ENCODE measurements at places on chromosomes 4 and X.
A peak's percentile ranks its signal among the peaks of the same experiment; 100 is the strongest.

GRCh38 chr4:170307182-170307581, 217.4 kb upstream of the AADAT start:
- no peak for DNase-seq

GRCh38 chrX:23936180-23936579, 28.4 kb downstream of the CXorf58 start:
- no peak for DNase-seq

- no peak for DNase-seq
Observed at GRCh38 chr4:71151054-71151453, 157.6 kb downstream of the DCK start.

GRCh38 chr4:85760511-85760910, 285.6 kb downstream of the ARHGAP24 start:
- no peak for DNase-seq

DNA sequence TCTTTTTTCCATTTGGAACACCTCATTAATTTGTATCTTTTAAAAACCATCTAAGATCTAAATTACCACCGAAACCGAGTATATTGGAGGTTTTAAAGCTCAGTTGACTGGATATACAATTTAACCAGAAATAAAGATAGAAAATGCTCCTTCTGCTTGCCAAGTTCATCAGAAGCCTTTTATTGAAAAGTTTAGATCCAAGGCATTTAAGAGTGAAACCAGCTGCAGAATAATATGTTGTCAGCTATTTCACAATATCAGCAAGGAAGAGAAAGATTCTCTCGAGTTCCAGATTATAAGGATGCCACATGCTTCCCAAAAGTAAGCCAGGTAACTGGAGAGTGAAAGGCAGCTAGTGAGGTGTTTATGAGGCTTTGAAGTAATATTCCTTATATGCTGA, 217.4 kb downstream of the DCTD start:
- no peak for DNase-seq

- no peak for DNase-seq
Observed at GRCh38 chr4:95547715-95548471, 880 bp downstream of the UNC5C start.

- no peak for DNase-seq
Observed at GRCh38 chrX:9710332-9710731, 55.3 kb downstream of the GPR143 start.

GRCh38 chr4:6680372-6681034, 13.2 kb upstream of the S100P start:
- no peak for DNase-seq

DNA sequence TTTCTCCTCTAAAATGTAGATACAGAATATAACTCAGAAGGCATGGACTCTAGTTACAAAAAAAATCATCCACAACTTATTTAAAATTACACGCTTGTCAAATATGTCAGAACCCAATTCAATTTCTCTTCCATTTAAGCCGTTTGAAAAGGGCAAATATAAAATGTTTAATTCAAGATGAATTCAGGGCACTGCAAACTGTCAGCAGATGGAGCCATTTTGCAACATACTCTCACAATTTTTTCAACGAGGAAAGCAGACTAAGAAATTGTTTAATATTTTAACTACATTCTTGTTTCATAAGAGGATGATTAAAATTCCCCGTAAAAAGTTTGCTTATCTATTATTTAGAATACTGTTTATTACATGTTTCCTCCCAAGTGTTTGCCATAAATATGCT, 321.3 kb upstream of the CPXCR1 start:
- no peak for DNase-seq

- DNase-seq: no peak
Observed at GRCh38 chr4:160019936-160020335, 917.1 kb downstream of the RAPGEF2 start.

DNA sequence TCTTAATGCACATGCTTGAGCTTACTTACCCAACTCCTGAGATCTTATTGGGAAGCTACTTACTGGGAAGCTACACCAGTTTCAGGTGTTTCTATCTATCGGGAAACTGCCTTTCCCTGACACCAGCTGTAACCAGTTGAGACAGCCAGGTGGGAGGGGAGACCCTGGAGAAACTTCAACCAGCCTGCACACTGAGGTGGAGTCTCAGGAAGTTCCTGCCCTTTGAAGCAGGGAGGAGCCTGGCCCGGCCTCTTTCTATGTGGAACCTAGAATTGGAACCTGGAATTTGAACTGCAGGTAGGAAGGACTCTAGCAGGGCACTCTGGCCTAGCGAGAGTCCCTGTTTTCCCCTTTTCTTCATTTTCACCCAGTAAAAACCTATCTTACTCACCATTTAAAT, 425.8 kb upstream of the PABPC4L start:
- no peak for DNase-seq

DNA sequence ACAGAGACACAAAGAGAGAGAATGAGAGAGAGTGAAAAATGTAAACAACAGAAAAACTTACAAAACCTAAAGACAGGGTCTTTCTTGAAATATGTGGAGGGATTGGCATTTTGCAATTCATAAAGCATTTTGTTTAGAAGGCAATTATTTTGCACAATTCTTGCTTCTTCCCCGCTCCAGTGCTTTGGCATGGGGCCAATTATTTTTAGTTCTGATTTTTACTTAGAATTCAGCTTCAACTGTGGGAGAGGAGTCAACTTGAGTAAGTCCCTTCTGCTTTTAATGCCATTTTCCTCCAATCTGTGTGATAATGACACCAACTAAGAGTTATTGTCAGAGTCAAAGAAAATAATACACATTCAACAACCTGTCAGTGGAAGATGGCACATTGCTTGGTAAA, 1051.9 kb downstream of the NLGN4X start:
- DNase-seq: no peak

- DNase-seq: peak; percentile 11
Observed at GRCh38 chr4:146916479-146917076, 29.1 kb downstream of the TTC29 start.

GRCh38 chr4:19372390-19372789, 879.3 kb upstream of the SLIT2 start:
- no peak for DNase-seq

GRCh38 chr4:30996841-30997240, 276.7 kb downstream of the PCDH7 start:
- no peak for DNase-seq

DNA sequence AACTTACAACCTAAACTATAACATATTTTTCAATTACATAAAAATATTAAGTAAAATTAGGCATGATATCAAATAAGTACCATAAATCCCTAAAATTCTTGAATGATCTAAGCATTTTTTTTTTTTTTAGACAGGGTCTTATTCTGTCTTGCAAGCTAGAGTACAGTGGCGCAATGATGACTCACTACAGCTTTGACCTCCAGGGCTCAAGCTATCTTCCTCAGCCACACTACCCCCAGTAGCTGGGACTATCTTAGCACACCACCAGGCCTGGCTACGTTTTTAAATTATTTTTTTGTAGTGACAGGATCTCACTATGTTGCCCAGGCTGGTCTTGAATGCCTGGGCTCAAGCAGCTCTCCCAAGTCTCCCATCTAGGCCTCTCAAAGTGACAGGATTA, 1042.3 kb downstream of the FSTL5 start:
- DNase-seq: no peak

DNA sequence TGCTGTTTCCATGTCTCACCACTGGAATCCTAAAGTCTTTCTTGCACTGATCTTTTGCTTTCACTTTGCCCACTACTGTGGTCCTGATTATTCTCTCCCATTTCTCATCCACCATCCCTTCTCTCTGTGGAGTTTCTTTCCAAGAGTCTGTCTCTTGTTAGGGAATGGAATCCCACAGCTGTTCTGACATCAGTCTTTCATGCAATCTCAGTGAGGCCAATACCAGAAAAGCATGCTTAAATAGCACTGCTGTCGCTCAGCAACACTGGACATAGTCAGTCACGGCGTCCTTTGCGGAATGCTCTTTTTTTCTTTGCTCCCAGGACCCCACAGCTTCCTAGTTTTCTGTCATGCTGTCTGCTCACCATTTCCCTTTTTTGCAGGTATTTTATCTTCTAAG, 20.1 kb downstream of the SLITRK4 start:
- no peak for DNase-seq

DNA sequence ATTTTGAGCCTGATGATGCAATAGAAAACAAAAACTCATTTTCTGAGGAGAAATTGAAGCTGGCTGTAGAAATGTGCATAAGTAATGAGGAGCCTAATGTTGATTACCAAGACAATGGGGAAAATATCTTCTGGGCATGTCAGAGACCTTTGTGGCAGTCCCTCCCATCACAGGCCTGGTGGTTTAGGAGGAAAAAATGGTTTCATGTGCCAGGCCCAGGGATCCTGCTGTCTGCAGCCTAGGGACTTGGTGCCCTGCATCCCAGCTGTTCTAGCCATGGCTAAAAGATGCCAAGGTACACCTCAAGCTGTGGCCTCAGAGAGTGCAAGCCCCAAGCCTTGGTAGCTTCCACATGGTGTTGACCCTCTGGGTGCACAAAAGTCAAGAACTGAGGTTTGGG, 128.7 kb upstream of the ARHGEF9 start:
- no peak for DNase-seq

DNA sequence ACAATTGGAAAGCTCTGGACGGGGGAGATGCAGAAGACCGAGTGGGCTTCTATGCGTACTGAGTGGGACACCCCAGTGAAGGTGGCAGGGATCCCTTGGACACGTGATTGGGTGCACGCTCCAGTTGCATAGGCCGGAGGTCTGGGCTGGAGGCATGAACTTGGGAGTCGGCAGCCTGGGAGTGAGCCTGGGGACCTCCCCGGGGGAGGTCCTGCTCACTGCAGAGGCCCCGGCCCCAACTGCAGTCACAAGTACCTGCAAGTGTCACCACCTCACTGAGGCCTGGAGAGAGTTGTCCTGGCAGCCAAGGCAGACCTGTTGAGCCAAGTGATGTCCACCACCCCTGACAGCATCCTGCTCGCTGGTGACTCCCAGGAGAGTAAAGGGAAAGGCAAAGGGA, 49.3 kb upstream of the HMX1 start:
- no peak for DNase-seq

GRCh38 chr4:88672987-88673386, 24.6 kb downstream of the NAP1L5 start:
- DNase-seq: no peak

GRCh38 chrX:6465756-6466155, 69.2 kb downstream of the VCX3A start:
- no peak for DNase-seq

- no peak for DNase-seq
Observed at GRCh38 chr4:80092847-80093246, 19.8 kb upstream of the ANTXR2 start.

GRCh38 chrX:40107291-40108161, 9.8 kb upstream of the BCOR start:
- DNase-seq: no peak

- DNase-seq: no peak
Observed at GRCh38 chr4:20269320-20269719, 17.6 kb downstream of the SLIT2 start.

- no peak for DNase-seq
Observed at GRCh38 chrX:139423186-139423585, 107.4 kb upstream of the F9 start.

DNA sequence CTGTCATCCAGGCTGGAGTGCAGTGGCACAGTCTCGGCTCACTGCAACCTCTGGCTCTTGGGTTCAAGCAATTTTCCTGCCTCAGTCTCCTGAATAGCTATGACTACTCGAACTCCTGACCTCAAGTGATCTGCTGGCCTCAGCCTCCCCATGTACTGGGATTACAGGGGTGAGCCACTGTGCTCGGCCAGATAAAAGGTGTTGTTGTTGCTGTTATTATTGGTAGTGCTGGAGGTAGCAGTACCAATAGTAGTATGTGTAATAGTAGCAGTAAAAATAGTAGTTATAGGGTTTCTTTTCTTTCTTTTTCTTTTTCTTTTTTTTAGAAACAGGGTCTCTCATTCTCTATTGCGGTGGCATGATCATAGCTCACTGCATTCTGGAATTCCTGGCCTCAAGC, 592.1 kb downstream of the ARAP2 start:
- no peak for DNase-seq

- no peak for DNase-seq
Observed at GRCh38 chr4:138758876-138759553, 256.6 kb upstream of the NOCT start.

- DNase-seq: no peak
Observed at GRCh38 chrX:101685923-101686322, 26.3 kb upstream of the ARMCX2 start.

DNA sequence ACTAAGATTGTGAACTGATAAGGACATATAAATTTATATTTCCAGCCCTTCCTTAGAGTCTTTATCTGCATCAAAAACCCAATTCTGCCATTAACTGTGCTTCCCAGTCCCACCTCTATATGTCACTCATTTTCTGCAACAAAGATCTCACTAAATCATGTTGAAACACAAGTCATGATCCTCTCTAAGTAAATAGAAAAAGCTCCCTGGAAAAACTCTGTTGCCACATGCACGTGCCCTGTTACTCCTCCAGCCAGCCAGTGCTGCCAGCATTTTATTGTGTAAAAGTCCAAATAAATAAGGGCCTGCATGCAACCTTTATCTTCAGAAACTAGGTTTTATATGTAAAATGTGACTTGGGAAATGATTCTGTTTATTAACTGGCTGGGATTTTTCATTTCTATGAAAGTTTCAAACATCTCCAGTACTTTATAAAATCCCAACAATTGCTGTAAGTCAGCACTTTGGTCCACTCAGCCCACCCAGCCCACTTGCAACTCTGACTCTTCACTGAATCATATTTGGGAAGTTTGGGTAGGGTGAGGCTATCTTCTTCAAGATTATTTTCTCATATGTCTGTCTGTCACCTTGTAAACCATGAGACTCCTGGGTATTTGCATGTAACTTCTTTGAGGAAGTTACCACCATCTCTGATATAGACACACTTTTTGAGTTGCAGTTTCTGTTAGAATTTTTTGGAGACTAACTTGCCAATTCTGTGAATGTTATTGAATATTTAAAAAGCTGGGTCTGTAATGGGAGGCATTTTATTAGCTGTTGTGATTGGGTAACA, 40.0 kb upstream of the SMARCA5 start:
- no peak for DNase-seq
